Kasumi-1 (cell line): ENCODE measurements at places on chromosomes 6 and 20.

DNA sequence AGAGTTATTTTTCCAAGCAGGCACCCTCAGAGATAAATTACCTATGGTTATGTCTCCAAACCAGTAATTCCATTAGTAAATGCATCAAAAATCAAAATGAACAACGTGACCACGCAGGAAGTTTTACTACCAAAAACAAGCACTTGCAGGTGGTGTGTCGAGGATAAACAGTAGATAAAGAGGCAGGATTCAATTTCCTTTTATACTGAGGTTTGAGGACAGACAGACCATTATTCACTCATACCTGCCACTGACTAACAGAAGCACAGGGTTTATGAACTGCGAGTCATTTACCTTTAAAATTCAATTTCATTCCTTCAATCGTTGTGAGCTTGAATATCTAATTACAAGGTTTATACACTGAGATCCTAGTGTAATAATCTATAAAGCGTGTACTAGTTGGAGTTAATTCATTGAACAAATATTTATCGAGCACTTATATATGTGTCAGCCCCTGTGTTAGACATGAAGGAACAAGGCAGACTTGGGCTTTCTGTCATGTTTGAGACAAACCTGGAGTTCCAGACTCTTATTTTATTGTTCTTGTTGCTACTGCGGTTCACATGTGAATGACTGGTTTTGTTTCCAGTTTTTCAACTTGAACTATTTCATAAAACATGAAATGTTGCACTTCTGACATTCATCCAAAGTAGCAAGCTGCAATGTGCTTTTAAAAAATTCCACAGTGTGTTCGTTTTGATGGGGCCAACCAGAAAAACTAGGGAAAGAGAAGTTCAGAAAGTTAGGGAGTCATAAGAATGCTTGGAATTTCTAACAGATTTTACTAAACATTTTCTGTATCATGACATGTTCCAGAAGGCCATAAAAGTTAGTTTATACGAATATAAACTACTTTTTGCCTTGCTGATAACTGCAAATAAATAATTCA, 205.6 kb downstream of the UST start:
- no peak for DNase-seq

DNA sequence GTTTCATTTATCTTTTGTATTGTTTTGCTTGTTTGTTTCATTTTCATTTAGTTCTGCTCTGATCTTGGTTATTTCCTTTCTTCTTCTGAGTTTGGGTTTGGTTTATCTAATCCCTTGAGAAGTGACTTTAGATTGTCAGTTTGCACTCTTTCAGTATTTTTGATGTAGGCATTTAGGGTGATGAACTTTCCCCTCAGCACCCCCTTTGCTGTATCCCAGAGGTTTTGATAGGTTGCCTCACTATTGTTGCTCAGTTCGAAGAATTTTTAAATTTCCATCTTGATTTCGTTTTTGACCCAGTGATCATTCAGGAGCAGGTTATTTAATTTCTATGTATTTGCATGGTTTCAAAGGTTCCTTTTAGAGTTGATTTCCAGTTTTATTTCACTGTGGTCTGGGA, 119.6 kb upstream of the SSTR4 start:
- DNase-seq, result no peak

GRCh38 chr6:152720974-152721373, 23.3 kb downstream of the MYCT1 start:
- DNase-seq, result no peak

DNA sequence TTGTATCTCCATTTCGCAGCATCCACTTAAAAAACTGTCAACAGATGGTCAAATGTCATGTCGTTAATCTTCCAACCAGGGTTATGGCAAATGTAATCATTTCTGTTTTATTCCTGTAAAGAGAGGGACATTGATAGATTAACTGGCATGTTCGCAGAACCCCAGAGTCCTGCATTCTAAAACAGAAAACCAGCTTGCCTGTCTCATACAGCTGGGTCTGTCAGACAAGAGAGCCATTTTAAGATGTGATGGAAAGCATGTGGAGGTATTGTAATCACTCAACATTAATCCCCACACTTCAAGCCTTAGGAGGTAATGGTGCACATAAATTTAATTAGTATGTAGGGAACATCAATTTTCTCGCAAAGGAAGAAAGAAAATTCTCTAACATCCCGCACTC, 4.4 kb downstream of the SMLR1 start:
- DNase-seq, result no peak

- DNase-seq, result no peak
These were observed 54.2 kb downstream of the NCOA7 start for GRCh38 chr6:125844989-125845388.

- no peak for DNase-seq
These were observed 65.9 kb downstream of the PKIB start for GRCh38 chr6:122676146-122676545.

GRCh38 chr6:110430236-110430635, 14.9 kb upstream of the DDO start:
- DNase-seq, result no peak

- peak; percentile 64 for DNase-seq
These were observed 25.0 kb upstream of the C6orf62 start for GRCh38 chr6:24743944-24744335.

DNA sequence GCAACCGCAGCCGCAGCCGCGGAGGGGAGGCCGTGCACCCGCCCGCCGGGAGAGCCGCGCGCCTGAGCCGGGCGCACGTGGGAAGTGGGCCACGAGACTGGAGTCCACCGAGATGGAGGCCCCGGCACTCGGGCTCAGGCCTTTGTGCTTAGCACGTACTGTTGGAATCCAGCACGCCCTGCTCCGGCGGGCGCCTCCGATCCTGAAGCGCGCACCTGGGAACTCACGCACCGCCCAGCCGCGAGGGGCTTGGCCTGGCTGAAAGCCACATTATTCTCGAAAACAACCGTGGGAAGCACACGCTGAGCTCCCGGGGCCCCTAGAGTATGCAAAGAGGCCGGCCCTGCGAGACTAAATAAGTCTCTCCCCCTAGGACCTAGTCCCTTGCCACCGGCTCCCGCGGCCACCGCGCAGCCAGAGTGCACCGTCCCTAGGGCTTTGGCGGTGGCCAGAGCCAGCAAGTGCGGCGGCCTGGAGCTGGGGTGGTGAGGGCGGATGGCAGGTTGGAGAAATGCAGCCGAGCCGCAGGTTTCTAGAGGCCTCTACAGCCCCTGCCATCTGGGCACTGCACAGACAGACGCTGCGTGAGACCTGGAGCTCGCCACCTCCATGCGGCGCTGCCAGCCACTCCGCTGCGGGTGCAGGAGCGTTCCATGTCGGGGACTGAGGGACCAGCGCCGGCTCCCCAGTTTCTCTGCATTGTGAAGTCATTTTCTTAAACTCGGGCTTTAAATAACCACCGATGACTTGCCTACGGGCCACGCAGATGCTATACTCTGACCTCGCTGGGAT, 42.0 kb upstream of the LY86 start:
- DNase-seq, result no peak

DNA sequence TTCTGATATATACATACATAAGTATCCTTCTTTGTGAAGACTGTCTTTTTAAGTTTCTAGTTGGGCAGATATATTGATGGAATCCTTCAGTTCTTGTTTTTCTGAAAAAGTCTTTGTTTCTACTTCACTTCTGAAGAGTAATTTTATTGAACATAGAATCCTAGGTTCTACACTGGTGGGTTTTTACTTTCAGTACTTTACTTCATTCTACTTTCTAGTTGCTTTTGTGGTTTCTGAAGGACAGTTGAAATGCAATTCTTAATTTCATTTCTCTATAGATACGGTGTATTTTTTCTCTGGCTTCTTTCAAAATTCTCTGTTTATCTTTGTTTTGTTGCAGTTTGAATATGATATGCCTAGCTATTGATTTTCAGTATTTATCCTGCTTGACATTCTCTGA, 105.3 kb downstream of the HMGCLL1 start:
- no peak for DNase-seq

DNA sequence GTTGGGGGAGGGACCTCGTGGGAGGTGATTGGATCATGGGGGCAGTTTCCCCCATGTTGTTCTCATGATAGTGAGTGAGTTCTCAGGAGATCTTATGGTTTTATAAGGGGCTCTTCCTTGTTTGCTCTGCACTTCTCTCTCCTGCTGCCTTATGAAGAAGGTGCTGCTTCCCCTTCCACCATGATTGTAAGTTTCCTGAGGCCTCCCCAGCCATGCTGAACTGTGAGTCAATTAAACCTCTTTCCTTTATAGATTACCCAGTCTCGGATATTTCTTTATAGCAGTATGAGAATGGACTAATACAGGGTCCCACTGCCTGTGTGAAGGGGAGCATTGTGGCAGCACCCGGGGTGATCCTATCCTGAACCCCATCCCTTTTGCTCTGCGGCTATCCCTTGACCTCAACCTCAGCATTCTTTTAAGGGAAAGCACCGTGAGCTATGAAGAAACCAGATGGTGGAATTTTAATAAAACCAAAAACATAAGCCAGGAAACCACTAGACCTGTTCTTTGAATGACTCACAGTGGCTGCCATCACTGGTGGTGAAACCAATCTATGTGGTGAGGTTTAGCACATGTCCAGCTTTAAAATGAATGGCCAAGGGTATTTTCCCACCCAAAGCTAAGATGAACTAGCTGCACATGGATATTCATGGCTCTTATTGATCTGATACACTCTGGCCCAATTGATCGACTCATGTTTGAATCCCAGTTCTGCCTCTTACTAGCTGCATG, 62.2 kb downstream of the ZDHHC14 start:
- DNase-seq, result no peak

DNA sequence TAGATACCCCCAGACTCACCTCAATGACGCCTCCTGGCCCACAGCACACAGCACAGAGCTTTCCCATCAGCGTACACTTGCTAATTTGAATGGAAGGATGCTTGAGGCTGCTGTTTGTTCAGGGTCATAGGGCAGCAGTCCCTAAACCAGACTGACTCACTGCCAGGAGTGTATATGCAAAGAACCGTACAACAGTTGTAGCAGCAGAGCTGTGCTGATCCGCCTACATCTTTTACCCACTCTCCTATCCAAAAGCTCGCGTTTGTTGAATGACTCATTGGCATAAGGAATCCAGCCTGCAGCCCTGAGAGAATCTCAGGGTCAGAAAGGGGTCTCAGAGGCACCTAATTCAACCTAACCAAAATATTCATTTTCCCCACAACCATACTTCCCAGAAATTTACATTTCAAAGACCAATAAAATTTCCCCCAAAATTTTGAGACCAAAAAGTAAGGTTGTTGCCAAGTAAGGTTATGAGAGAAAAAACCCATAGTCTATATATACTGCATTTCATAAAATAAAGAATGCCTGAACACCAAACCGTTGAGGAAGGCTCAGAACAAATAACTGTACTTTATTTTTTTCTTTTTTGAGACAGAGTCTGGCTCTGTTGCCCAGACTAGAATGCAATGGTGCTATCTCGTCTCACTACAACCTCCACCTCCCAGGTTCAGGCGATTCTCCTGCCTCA, 35.3 kb upstream of the CCND3 start:
- DNase-seq, result no peak

DNA sequence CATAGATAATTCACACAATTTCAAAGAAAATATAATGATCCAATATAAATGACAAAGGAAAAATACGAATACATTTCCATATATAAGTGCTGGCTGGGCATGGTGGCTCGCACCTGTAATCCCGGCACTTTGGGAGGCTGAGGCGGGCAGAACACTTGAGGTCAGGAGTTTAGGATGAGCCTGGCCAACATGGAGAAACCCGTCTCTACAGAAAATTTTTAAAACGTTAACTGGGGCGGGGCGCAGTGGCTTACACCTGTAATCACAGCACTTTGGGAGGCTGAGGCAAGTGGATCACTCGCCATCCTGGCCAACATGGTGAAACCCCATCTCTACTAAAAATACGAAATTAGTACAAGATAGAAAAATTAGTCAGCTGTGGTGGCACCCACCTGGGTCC, 14.9 kb upstream of the MAPK13 start:
- DNase-seq, result no peak

GRCh38 chr6:22141241-22141745, 155.5 kb downstream of the PRL start:
- DNase-seq, result no peak

GRCh38 chr20:37441023-37441422, 80.0 kb upstream of the NNAT start:
- DNase-seq, result no peak

- DNase-seq, result no peak
These were observed 426.4 kb upstream of the CITED2 start for GRCh38 chr6:139800837-139801236.

GRCh38 chr6:144662812-144663365, 377.8 kb downstream of the UTRN start:
- DNase-seq, result no peak

DNA sequence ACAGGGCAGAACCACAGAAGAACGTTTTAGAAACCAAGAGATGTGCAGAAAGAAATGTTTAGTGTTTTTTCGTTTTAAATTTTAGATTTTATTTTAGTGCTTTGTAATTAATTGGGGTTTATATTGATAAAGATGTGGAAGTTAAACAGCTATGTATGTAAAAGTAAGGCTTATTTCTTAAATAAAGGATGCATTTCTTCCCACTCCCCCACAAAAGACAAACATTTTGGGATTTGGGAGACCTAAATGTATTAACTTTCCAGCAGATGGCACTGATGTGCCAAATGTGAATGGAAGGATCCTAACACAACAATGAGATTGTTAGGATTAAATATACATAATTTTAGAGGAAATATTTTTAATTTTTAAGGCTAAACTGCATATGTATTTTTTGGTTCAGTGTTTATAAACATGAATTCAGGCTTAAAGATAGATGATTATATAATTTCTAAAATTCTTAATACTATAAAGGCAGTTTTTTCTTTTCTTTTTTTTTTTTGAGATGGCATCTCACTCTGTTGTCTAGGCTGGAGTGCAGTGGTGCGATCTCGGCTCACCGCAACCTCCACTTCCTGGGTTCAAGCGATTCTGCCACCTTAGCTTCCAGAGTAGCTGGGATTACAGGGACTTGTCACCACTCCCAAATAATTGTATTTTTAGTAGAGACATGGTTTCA, 12.0 kb downstream of the PFDN4 start:
- DNase-seq, result peak; percentile 4

DNA sequence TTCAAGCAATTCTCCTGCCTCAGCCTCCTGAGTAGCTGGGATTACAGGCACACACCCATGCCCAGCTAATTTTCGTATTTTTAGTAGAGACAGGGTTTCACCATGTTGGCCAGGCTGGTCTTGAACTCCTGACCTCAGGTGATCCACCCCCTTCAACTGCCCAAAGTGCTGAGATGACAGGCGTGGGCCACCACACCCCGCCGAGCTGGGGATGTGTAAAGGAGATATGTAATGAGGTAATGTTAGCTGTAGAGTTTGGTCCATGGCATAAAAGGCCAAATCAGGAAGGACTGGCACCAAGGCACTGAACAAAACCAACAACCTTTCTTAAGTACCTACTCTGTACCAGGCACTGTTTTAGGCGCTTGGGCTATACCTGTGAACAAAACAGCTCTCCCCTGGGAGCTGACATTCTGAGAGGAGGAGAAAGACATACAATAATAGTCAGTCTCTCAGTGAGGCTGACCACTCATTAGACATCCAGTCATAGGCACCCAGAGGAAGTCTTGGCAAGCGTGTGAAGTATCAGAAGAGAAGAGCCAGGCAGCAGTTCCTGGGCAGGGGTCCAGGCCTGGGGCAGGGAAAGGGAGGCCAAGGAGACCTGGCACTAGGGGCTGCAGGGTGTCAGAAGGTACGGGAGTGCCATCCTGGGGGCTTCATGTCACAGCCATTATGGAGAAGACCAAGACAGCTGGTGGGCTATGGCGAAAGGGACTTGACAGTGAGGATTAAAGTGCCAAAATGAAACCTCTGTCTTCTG, 164.8 kb upstream of the DTNBP1 start:
- no peak for DNase-seq
